Astrocyte of the cerebellum (primary cell): ENCODE measurements at places on chromosomes 1 and 21.

DNA sequence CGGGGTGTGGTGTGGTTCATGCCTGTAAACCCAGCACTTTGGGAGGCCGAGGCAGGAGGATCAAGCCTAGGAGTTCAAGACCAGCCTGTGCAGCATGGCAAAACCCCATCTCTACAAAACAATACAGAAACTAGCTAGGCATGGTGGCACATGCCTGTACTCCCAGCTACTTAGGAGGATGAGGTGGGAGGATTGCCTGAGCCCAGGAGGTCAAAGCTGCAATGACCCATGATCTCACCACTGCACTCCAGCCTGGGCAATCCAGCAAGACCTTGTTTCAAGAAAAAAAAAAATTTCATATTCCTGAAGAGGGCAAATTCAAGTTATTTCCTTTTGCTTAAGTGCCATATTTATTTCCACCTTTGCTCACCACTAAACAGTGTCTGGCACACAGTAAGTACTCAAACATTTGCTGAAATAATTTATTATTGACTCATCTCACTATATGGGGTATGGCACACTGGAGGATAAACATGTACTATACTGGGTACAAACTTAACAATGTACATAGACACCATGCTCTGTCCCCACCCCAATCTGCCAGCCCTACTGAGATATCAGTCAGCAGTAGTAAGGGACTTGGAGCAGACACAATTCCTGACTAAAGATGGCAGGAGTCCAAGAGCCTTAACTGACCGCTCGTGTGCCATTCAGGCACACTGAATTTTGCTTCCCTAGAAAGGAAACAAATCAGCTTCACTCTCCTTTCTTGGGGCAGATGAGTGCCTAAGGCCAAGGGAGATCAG lies 15.5 kb downstream of the MEAF6 start:
- peak; percentile 41 for DNase-seq

DNA sequence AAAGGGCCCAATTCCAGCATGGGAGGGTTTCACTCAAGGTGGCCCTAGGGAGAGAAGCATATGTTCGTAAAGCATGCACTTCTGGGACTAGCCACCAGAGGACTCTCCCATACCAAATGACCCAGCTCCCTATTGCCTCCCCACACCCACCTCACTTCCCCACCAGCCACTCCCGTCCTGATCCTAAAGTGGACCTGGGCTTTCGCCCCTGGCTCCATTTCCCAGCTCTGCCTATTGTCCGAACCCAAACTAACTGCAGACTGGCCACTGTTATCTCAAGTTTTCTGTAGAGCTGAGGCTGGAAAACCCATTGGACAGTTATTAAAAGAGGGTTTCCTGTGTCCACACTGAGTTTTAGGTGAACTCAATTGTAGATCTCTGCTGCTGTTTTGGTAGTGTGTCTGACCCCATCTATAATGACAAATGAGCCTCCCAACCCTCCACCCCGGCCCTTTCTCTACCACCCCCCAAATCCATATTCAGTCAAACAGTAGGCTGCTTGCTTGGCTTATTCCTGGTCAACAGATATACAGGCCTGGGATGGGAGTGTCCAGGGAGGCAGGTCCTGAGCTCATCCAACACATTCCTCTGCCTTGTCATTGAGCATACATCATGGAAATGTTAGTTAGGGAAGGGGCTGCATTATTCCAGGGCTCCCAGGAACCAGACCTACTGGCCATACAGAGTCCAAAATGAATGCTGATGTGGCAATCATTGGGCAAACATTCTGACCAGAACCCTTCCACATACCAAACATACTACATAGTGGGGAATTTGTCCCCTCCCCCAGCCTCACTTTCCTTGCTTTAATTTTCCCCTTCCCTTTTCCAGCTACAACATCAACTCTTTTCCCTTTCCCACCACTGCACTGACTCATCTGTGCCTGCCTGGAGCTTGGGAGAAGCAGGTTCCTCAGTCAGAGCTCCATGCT lies 59.2 kb downstream of the ABCA4 start:
- DNase-seq = no peak

- DNase-seq = no peak
These were observed 26.1 kb upstream of the CLSTN1 start for GRCh38 chr1:9849691-9850441.

GRCh38 chr21:38439426-38439825 lies 58.9 kb downstream of the ERG start:
- peak; percentile 70 for DNase-seq

DNA sequence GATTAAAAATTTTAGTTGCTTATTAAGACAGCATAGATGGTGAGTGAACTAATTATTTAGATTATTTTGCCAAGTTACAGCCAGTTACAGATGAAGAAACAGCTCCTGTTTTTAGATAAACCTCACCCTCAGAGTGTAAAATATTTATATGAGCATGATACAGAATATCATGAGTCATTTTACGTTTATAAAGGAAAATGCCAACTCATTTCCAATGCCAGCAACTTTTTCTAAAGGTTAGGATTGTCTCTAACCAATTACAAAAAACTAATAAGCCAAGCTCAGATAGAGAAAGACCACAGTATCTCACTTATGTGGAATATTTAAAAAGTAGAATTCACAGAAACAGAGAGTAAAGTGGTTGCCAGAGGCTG lies 590.1 kb downstream of the LTN1 start:
- DNase-seq = no peak

DNA sequence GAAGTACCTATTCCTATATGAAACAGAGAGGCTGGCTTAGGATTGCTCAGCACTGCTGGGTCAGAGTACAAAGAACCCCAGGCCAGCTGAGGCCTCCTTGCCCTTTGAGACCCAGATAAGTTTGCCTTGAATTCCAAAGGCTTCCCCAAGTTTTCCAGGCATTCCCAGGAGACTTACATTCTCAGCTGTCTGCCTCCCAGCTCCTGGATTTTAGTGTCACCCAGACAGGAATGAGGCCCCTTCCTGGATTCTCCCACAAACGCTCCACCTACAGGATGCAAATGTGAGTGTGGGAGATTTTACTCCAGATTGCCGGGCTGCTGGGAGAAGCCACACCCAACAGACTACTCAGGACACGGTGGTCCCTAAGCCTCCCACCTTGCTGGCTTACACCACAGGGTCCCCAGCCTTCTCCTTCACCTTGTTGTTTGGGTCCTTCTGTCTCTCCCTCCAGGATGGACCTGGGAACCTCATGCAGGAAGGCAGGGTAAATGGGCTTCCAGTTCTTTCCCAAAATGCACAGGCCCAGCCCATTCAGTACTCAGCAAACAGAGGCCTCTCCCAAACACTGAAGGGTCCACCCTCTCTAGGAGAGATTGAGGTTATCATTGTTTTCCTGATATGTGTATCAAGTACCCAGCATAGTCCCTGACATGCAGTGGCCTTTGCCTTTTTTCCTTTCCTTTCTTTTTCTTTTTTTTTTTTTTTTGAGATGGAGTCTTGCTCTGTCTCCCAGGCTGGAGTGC lies 10.6 kb downstream of the RHBG start:
- no peak for DNase-seq

DNA sequence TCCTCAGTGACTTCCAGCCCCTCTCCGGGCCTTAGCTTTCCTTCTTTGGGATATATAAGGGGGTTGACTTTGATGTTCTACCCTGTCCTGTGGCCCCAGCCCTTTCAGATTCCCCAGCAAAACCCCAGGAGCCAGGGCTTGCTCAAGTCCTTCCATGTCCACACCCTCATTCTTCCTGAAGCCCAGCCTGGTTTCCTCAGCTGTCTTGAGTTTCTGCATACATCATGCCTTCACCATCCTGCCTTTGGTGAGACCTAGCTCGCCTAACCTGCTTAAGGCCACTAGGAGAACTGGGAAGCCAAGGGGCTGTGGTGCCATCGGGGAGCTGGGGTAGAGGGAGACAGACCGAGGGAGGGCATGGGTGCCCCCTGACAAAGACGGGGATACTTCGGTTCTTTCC lies 17.2 kb upstream of the PEF1 start:
- no peak for DNase-seq

DNA sequence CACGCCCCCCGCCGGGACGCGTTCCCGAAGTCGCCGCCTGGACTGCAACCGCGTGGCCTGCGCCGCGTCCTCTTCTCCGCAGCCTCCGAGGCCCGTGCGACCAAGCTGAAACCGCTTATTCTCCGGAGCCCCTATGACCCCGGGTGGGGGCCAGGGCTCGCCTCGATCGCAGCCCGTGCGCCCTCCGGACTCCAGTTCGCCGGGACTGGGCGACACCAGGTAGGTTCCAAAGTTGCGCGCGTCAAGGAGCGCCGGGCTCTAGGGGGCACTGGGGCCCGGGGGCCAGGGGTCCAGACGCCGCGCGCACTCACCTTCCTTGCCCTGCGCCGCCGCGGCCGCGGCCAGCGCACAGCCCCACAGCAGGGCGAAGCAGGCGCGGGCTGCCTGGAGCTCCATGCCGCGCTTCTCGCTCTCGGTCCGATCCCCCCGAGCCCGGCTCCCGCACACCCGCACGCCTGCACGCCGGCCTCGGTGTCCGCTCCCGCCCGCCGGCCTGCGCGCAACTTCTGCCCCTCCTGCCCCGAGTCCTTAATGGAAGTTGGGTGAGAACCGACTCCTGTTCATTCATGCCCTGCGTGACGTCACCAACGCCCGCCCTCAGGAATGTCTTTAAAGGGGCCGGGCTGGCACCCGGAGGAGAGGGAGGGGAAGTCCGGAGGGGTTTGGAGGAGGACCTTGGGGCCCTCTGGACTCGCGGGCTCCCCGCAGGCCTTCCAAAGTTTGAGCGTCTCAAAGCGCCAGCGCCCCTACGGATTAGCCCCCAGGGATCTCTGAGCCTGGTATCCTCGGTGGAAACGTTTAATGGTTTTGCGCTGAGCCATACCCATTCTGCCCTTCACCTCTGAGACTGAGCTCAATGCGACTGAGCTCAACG lies at the start of gene EPHA2:
Gene EPHA2 (minus strand): TSS at position 533 of the 874 bp plus-strand sequence. CDS start 137 bp downstream, at position 396.
- peak; percentile 65 for DNase-seq

DNA sequence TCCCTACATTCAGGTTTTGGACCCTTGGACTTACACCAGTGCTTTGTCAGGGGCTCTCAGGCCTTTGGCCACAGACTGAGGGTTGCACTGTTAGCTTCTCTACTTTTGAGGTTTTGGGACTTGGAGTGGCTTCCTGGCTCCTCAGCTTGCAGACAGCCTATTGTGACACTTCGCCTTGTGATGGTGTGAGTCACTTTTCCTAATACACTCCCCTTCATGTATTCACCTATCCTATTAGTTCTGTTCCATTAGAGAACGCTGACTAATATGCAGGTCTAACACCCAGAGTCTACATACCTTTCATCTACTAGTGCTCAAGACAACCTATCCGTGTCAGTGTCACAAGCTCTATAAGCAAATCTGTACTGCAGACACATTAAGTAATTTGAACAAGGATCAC lies 605.3 kb downstream of the KCNT2 start:
- DNase-seq = no peak

- no peak for DNase-seq
These were observed 2.5 kb upstream of the SLC16A4 start for GRCh38 chr1:110393286-110393685.
